Activated CD8-positive, alpha-beta T cell treated with anti-CD3 and anti-CD28 coated beads for 36 hours (primary cell): ENCODE measurements at places on chromosomes 6 and 20. TPM values are rescaled to one million over a fixed set of nuclear protein-coding genes. Genes with fewer than 3 reads are reported as not detected.

RBPJL gene
- not detected for total RNA-seq

STX7 gene
- total RNA-seq, result 11.8 TPM

POU5F1 gene
- not detected for total RNA-seq

C2 gene
- total RNA-seq, result 0.99 TPM

CRISP1 gene
- not detected for total RNA-seq

KCNK5 gene
- total RNA-seq, result 25.9 TPM

SYNE1 gene
- 29.5 TPM for total RNA-seq

ALDH8A1 gene
- 1.6 TPM for total RNA-seq

KIF25 gene
- not detected for total RNA-seq
